ENCODE measurements at places on chromosomes 12 and 14. TPM values are rescaled to one million over a fixed set of nuclear protein-coding genes. Genes with fewer than 3 reads are reported as not detected.

The CD27 gene
- total RNA-seq = 0.17 TPM

DNA sequence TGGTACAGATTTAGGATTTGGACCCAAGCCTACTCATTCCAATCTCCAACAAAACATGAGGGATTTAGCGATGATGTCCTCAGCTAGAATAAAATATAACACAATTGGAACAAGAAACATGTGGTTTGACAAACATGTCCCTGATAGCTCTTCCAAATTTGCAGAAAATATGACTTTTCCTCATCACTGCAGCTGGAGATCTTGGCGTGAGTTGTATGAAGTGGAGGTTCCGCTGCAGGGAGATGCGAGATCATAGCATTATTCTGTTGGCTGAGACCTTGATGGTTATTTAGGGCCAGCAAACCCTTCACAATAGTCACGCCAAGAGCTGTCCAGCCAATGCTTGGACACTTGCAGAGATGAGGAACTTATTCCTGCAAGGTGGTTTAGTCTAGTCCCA lies 413.4 kb upstream of the TBX3 start:
- ATAC-seq = no peak

- no peak for ATAC-seq
Measured at GRCh38 chr14:94775091-94775870, 5.4 kb upstream of the GSC start.

The EGLN3 gene
- total RNA-seq = 12.1 TPM

DNA sequence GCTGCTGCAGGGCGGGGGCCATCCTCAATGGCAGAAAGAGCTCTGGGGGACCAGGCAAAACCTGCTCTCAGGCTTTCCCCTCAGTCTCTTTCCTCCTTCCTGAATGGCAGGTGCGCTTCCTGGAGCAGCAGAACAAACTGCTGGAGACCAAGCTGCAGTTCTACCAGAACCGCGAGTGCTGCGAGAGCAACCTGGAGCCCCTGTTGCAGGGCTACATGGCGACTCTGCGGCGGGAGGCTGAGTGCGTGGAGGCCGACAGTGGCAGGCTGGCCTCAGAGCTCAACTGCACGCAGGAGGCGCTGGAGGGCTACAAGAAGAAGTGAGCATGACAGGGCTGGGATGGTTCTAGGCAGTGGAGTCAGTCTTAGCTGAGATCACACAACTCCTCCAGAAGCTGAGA lies 22.9 kb upstream of the KRT83 start:
- no peak for ATAC-seq

GRCh38 chr12:122845865-122846621 lies 10.8 kb downstream of the HIP1R start:
- ATAC-seq = no peak

- no peak for ATAC-seq
Measured at GRCh38 chr14:59067127-59067894, 121.2 kb upstream of the DAAM1 start.

DNA sequence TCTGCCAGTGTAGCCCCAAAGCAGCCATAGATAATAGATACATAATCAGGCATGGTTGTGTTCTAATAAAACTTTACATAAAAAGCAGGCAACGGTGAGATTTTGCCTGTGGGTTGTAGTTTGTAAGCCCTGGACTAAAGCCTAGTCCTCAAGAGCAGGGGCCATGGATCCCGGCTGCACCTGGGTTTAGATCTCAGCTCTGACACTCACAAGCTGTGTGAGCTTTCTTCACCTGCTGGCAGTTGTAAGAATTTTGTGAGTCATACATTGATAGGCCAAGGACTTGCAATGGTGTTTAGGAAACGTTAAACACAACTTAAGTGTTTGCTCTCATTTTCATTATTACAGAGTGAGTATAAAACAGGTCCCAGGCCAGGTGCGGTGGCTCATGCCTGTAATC lies 395.8 kb upstream of the TBX3 start:
- no peak for ATAC-seq

GRCh38 chr14:80447392-80447791 lies 236.1 kb upstream of the DIO2 start:
- ATAC-seq = peak; percentile 55

The SOAT2 gene
- not detected for total RNA-seq

DNA sequence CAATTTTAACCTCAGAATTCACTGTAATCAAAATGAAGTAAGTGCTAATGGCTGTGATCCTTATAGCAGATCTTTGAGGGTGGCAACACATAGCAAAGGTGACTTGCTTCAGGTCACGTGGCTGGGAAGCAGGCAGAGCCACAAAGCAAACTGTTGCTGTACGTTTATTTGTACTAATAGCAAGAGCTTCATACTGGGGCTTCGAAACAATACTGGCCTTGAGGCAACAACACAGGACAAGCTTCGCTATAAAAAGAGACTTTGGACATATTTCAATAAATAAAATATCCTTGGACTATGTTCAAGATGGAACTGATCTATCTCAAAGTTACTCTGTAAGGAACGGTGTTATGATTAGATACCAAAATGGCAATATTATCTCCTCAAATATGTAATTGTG lies 44.6 kb downstream of the MSRB3 start:
- no peak for ATAC-seq

GRCh38 chr12:109881752-109882151 lies 1.4 kb upstream of the GLTP start:
- ATAC-seq = no peak

The ENDOU gene
- total RNA-seq = 0.45 TPM

- no peak for ATAC-seq
Measured at GRCh38 chr12:112665958-112666357, 125.6 kb upstream of the RPH3A start.

GRCh38 chr14:96797582-96798349 lies 584 bp downstream of the VRK1 start:
- peak; percentile 58 for ATAC-seq

DNA sequence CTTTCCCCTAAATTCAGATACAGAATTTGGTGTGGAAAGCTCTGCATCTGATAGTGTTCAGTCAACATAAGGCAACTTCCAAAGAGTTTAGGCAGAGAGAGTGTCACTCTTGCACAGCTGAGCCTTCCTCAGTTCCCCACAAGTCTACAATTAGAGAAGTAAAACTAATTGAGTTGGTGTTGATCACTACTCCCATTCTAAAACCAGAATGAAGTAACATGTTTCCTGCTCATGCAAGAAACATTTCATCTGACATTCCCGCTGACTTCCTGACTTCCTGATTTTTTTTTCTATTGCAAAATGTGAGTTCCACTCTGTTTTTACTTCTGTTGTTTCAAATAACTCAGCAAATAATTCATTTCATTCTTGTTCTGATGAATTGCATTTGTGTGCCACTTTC lies 271.0 kb downstream of the ALG10B start:
- no peak for ATAC-seq

- ATAC-seq = no peak
Measured at GRCh38 chr12:123530668-123531067, 2.9 kb downstream of the RILPL1 start.

The FSCB gene
- not detected for total RNA-seq

DNA sequence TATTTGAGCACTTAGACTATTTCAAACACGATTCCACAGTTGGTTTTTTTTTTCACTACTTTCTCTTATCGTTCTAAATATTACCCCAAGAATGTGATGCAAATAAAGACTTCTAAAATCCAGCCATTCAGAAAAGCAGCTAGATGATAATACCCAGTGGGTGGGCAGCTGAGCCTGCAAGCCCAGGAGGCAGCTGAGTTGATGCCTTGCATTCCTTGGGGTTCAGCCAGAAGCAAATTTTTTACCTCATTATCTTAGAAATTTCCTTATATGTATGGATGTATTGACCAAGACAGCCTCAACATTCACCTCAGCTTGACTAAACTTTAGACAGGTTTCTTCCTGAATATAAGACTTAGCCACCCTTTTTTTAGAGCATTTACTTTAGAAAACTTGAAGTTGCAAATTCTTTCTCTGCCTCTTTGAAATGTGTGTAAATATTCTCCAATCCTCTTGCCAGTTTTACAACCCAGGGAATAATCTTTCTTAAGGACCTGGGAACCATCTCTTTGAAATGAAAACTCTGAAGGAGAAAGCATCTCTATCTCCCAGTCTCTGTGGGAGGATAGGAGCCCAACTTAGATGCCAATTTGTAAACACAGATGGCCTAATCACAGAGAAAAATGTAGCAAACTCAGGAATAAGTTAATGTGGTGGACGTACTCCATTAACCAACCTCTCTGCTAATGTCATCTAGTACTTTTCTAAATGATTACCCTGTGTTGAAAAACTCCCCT lies 52.2 kb upstream of the ANP32D start:
- no peak for ATAC-seq

DNA sequence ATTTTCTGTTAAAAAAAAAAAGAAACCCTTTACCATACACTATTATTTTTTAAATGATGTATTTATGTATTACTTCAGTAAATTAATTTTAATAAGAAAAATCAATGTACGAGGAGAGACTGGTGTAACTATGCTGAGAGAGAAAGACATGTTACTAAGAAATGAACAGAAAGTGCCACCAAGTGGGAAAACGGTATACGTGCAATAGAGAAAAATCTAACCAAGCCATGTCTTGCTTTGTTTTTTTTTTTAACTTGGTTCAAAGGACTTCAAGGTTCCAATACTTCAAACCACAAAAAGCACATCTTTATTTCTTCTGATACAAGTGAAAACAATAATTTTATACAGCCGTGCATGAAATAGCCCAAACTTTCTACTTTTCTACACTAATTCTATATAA lies 22.9 kb downstream of the NDUFA12 start:
- no peak for ATAC-seq

- ATAC-seq = no peak
Measured at GRCh38 chr14:71749613-71750238, 182.5 kb upstream of the RGS6 start.

The P2RX7 gene
- total RNA-seq = 3.0 TPM

The TAS2R13 gene
- total RNA-seq = 0.63 TPM

GRCh38 chr12:56574210-56574609 lies 52.6 kb downstream of the RBMS2 start:
- ATAC-seq = no peak

DNA sequence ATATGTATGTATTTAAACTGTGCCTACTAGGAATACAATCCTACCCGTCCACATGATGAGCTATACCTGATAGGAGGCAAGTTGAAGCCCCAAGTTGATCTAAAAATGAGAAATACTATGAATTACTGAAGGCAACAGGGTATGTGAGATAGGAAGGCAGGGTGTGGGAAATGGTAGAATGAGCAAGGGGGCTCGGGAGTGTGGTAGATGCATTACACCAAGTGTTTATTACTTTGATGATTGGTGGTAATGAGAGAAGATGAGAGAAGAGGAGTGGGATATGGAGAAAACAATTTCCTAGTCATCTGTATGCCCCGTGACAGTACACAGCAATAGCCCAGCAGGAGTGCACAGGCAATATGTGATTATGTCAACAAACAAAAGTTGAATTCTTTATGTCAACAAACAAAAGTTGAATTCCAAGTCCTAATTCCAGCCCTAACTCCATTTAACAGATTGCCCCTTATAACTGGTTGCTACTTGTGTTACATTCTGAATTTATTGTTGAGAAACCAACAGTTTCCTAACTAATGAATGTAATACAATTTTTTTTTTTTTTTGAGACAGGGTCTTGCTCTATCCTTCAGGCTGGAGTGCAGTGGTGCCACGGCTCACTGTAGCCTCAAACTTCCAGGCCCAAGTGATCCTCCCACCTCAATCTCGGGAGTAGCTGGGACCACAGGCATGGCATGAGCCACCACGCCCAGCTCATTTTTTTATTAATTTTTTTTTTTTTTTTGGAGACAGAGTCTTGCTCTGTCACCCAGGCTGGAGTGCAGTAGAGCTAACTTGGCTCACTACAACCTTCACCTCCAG lies 2.5 kb downstream of the LPCAT3 start:
- no peak for ATAC-seq

The MIP gene
- total RNA-seq = 0.91 TPM

GRCh38 chr12:49797449-49797776 lies 30.8 kb downstream of the NCKAP5L start:
- ATAC-seq = no peak

DNA sequence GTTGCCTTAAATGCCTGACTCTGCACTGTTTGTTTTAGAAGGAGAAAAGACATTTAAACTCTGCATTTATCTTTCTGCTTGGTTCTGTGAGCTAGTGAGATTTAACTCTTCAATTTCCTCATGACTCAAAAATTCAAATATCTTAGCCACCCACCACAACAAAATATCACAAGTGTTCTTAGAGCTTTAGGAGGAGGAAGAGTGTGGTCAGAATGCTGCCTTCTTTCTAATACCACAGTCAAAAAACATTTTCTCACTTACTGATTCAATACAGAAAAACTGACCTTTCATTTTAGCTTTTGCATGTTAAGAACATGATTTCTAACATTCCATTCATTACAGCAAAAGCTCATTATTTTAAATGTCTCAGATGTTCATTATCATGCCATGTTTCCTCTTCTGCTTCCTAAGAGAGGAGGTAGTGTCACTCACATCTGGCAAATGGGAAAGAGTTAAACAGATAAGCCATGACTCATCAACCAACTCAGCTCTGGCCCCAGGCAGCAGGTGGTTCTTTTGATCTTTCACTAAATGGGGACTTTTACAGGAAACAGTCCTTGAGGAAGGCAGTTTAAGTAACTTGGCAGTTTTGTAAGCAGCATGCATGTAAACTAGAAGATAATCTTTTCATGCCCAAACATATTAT lies 56.4 kb upstream of the RNU6-8 start:
- ATAC-seq = peak; percentile 62

DNA sequence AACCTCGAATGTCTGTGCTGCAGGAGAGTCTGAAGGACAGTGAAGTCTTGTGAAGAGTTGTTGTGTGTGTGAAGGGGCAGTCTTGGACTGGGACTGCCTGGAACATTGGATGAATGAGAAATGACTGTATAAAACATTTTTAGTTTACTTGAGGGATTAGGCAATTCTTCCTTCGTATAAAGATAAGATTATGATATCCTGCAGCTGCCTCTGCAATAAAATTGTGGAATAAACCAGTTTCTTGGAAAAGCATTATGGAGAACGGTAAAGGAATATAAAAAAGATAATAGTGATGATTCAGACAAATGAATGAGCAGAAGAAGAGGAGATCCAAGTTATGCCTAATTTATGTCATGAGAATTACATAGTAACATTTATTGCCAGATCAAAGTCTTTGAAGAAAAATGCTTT lies 30.9 kb upstream of the LUM start:
- no peak for ATAC-seq

DNA sequence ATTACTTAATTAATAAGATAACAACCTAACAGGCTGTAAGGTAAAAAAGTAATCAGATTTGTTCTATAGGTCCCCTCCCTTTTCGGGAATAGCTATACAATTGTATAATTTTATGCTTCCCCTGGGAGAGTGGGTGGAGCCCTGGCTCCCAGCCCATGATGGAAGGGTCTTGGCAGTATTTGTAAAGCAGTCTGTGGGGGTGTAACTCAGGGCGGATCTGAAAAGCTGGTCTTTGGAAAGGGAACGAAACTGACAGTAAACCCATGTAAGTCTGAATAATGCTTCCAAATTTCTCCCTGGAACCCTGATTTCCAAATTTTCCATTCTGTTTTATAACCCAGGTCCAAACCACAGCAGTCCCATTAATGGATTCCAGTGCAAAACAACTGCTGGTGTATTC lies 110.4 kb downstream of the DAD1 start:
- peak; percentile 54 for ATAC-seq
